Spleen (tissue), 13 donors: ENCODE measurements at places on chromosomes 6 and 20.
A peak's percentile ranks its signal among the peaks of the same experiment; 100 is the strongest.

GRCh38 chr20:50138120-50138478, 15.4 kb downstream of the PEDS1 start:
- no peak for DNase-seq

DNA sequence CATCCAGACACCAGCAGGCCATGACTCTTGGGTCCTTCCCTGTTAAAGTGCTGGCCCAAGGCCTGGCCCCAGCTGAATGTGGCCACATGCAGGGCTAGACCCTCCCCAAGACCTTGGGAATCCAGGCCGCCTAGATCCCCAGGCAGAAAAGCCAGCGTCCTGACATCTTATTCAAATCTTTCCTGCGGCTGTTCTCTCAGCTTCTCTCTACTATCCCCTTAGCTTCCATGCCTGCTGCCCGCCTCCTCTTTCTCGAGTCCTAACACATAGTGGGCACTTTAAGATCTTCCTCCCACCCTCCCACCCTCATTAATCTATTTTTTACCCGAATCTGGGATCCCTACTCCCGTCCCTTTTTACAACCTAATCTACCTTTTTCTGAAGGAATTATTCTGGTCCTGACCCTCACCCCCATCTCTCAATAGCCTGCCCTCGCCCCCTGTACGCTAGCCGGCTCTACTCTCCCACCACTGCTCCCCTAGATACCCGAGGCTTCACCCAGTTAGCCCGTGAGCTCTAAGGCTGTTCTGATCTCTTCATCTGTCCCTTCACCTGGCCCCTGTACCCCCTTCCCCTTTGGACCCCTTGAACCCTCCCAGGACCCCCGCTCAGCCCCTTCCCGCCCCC, at the start of gene CCHCR1:
CCHCR1 (minus strand) TSS at position 290 of the 627 bp plus-strand sequence; CDS start at position 88, 202 bp downstream.
- no peak for DNase-seq

- DNase-seq = no peak
These were observed 144.6 kb upstream of the AGPAT4 start for GRCh38 chr6:161418463-161418945.

DNA sequence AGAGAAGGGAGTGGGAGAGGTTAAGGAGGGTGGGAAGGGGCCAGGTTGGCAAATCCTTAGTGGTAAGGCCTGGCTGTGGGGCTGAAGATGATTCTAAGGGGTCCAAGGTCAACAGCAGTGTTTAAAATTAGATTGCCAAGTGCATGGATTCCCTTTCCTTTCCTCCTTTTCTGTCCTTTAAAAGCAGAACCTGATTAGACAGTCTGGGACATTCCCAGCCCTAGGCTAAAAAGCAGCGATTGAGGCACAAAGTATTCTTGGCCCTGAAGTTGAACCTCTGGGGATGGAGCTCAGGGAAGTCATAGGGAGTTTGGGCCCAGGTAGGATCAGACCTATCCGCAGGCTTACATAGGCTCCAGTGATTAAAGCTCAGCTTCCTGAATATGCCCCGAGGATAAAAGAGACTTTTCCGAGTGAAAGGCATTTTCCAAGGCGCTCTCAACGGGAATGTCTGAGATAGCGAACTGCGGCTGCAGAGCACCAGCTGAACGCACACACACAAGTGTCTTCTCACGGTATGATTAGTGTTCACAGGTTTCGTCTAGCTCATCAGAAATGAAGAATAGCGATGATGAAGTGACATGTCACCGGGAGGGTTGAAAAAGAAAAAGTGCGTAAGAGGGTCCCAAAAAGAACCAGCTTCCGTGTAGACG, 787 bp upstream of the CARMIL1 start:
- no peak for DNase-seq

GRCh38 chr20:828987-829386, 4.5 kb upstream of the FAM110A start:
- DNase-seq = peak; percentile 12

DNA sequence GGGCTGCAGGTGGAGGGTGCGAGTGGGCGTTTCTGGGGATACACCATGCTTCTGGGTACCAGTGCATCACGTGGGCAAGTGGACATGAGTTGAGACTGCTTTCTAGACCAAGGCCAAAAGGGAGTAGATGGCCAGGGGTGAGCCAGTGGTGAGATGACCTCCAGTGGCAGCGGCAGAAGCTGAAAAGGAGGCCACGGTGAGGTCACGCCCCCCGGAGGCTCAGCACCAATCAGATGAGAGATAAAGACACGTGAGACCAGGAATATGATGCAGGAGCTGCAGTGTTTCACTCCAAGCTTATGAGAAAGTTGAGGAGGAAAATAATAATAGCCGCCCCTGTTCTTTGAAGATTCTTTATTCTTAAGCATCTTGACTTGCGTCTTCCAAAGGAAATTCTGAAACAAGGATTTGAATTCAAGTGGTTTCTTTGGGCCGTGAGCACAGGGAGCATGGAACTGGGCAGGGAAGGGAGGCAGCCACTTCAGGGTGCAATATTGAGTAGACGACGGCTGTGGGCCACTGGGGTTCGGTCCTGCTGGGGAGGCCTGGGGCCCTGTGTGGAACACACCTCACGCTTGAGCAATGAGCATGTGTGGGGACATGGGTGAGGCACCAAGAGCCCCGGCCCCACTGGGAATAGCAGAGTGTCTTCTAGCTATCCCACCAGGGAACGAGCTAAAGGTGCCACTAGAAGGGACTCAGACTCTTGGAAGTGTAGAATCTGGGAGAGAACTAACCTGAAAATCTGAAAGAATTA, 156.7 kb upstream of the LRFN2 start:
- DNase-seq = no peak

DNA sequence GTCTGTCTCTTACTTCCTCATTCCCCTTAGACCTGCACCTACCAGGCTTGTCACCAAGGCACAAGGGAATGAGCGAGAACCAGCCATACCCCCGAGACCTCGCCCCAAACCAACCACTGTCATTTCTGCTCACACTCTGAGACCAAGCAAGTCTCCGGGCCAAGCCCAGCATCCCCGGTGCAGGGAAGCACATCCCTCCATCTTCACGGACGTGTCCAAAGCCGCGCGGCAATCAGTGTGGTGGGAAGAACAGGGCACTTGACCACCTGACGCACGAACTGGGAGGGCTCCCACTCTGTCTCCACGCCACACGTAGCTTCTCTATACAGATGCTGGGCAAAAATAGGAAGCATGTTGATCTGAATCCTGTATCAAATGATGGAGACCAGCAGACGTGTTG, 28.4 kb upstream of the THBS2 start:
- no peak for DNase-seq

- DNase-seq = no peak
These were observed 243.5 kb upstream of the HS3ST5 start for GRCh38 chr6:114586298-114586697.

- DNase-seq = no peak
These were observed 312.8 kb upstream of the JAG1 start for GRCh38 chr20:10986586-10986985.

GRCh38 chr6:25359191-25359861, 80.2 kb downstream of the CARMIL1 start:
- DNase-seq = no peak

- DNase-seq = no peak
These were observed 258.8 kb downstream of the GMDS start for GRCh38 chr6:1986454-1987243.
